ENCODE measurements at places on chromosomes 2 and 18. TPM values are rescaled to one million over a fixed set of nuclear protein-coding genes. Genes with fewer than 3 reads are reported as not detected.

- H3K4me1 ChIP-seq, result peaks cover 24% of the 10 kb centered on the region
- H3K36me3 ChIP-seq, result no peaks in the 10 kb centered on the region
- H3K4me3 ChIP-seq, result no peak overlapping the region
- DNase-seq, result no peak
Observed at GRCh38 chr2:237585590-237586221, 4.8 kb downstream of the RAB17 start.

DNA sequence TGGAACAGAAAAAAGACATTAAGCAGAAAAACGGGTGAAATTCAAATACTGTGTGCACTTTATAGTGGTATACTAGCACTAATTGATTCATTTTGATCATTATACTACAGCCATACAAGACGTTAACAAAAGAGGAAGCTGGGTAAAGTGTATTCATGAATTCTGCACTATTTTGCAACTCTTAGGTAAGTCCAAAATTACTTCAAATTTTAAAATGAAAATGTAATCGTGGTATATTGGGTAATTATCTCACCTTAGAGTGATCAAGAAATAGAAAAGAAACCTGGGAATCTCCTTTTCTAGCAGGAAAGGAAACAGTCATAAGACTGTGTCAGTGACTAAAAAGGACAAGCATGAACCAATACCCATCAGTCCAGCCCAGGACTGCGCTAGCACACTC lies 5.4 kb downstream of the TGFBRAP1 start:
- H3K27ac ChIP-seq, result no peak overlapping the region
- peaks cover 13% of the 10 kb centered on the region for H3K4me1 ChIP-seq
- H3K27me3 ChIP-seq, result no peaks in the 10 kb centered on the region
- DNase-seq, result no peak

GRCh38 chr2:46983065-46983801 lies 67.6 kb upstream of the MCFD2 start:
- peak overlapping the region; percentile 88 for H3K27ac ChIP-seq
- H3K36me3 ChIP-seq, result peaks cover 40% of the 10 kb centered on the region
- no peak for DNase-seq
- no peak overlapping the region for H3K4me3 ChIP-seq

- H3K27ac ChIP-seq, result peak overlapping the region; percentile 29
- H3K4me3 ChIP-seq, result no peak overlapping the region
- no peaks in the 10 kb centered on the region for H3K27me3 ChIP-seq
- peaks cover 31% of the 10 kb centered on the region for H3K4me1 ChIP-seq
- DNase-seq, result no peak
Observed at GRCh38 chr2:216850665-216851322, 9.1 kb downstream of the TNP1 start.

DNA sequence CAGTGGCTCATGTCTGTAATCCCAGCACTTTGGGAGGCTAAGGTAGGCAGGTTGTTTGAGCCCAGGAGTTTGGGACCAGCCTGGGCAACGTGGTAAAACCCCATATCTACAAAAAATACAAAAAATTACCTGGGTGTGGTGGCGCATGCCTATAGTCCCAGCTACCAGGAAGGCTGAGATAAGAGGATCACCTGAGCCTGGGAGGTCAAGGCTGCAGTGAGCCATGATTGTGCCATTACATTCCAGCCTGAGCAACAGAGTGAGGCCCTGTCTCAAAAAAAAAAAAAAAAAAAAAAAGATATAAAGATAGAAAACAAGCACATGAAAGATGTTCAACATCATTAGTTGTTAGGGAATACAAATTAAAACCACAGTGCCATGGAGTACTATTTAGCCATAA lies 65.3 kb upstream of the UGP2 start:
- H3K27ac ChIP-seq, result no peak overlapping the region
- no peaks in the 10 kb centered on the region for H3K4me1 ChIP-seq
- DNase-seq, result no peak

GRCh38 chr18:52730972-52731619 lies 391.1 kb downstream of the DCC start:
- no peaks in the 10 kb centered on the region for H3K36me3 ChIP-seq
- no peak for DNase-seq
- no peak overlapping the region for H3K4me3 ChIP-seq
- H3K4me1 ChIP-seq, result no peaks in the 10 kb centered on the region
- no peak overlapping the region for H3K27ac ChIP-seq

DNA sequence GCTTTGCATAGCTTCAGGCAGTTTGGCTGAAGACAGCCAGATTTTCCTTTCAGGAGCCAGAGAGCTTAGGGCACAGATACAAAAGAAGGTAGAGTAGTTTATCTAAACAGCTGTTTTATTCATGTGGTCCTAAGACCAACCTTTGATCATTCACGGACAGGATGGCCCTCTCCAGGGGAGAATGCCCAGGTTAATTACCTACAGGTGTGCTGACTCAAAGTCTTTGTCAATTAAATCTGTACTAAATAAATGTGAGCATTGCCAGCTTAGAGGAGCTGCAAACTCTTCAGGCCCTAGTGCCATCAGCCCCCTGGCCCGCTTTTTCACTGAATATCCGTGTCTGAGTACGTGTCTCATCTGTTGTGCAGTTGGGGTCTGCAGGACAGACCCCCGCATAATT lies 554.7 kb downstream of the NUP35 start:
- H3K36me3 ChIP-seq, result no peaks in the 10 kb centered on the region
- no peaks in the 10 kb centered on the region for H3K27me3 ChIP-seq
- no peak overlapping the region for H3K27ac ChIP-seq
- no peaks in the 10 kb centered on the region for H3K4me1 ChIP-seq

GRCh38 chr2:129934044-129934822 lies 45.2 kb upstream of the RAB6C start:
- H3K4me1 ChIP-seq, result peaks cover 5% of the 10 kb centered on the region
- H3K4me3 ChIP-seq, result peak overlapping the region; percentile 28
- no peaks in the 10 kb centered on the region for H3K36me3 ChIP-seq
- no peak overlapping the region for H3K27ac ChIP-seq

DNA sequence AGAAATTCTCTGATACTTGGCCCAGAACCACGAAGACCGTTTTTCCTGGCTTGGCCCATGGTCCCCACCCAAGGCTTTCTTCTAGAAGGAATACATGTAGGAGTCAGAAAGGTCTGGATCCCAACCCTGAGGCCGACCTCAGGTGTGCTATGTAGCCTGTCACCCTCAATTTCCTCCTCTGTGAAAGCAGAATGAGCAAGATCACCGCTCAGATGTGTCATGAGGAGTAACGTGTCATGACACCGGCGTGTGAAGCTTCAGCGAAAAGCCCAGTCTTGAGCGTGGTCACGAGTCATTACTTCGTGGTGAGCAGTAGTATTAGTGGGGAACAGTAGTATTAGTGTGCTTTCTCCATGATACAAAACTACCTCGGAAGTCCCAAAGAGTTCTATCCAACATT lies 103.4 kb downstream of the ALPK2 start:
- H3K4me1 ChIP-seq, result no peaks in the 10 kb centered on the region
- no peak for DNase-seq
- H3K27me3 ChIP-seq, result no peaks in the 10 kb centered on the region
- H3K36me3 ChIP-seq, result no peaks in the 10 kb centered on the region
- no peak overlapping the region for H3K27ac ChIP-seq

DNA sequence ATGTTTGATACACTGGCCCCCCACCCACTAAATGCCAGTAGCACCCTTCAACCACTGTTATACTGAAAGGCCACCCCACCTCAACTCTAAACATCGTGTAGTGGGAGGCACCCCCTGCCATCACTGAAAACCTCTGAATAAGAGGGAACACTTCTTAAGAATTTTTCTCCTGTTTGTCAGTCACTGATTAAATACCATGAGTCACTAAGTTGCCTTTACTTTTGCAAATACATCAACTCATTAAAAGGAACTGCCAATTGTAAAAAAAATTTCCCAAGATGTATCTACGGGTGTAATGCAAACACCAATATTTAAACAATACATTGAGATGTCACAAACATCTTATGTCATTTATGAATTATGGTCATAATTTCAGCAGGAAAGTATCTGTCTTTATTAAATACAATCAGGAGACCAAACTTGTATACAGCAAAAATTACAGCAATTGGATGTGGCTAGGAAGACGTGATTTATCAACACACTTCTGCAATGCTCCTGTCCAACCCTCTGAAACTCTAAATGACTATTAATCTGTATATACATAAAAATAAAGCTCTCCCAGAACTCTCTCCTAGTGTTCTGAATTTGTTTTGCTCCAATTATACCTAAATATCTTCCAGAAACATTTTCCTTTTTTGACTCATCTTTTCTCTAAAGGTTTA lies 144.1 kb upstream of the STK17B start:
- H3K27me3 ChIP-seq, result no peaks in the 10 kb centered on the region
- peaks cover 3% of the 10 kb centered on the region for H3K4me1 ChIP-seq
- no peak for DNase-seq
- H3K4me3 ChIP-seq, result no peak overlapping the region
- no peaks in the 10 kb centered on the region for H3K36me3 ChIP-seq

The C2orf74 gene
- total RNA-seq, result 43.2 TPM

The C2orf92 gene
- total RNA-seq, result 2.1 TPM

The CERKL gene
- total RNA-seq, result 0.19 TPM
